ENCODE measurements at places on chromosomes 16 and 17. TPM values are rescaled to one million over a fixed set of nuclear protein-coding genes. Genes with fewer than 3 reads are reported as not detected.

DNA sequence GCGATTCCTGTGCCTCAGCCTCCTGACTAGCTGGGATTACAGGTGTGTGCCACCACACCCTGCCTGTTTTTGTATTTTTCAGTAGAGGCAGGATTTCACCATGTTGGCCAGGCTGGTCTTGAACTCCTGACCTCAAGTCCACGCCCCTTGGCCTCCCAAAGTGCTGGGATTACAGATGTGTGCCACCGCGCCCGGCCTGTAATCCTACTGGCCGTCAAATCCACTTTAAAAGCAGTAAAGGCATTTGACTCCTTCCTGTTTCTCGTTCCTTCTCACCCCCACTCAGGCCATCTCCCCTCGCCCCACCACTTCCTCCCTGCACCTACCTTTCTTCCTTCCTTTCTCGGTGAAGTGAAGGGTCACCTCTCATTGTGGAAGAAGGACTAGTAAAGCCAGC lies 69.4 kb upstream of the CREBBP start:
- no peak for DNase-seq

DNA sequence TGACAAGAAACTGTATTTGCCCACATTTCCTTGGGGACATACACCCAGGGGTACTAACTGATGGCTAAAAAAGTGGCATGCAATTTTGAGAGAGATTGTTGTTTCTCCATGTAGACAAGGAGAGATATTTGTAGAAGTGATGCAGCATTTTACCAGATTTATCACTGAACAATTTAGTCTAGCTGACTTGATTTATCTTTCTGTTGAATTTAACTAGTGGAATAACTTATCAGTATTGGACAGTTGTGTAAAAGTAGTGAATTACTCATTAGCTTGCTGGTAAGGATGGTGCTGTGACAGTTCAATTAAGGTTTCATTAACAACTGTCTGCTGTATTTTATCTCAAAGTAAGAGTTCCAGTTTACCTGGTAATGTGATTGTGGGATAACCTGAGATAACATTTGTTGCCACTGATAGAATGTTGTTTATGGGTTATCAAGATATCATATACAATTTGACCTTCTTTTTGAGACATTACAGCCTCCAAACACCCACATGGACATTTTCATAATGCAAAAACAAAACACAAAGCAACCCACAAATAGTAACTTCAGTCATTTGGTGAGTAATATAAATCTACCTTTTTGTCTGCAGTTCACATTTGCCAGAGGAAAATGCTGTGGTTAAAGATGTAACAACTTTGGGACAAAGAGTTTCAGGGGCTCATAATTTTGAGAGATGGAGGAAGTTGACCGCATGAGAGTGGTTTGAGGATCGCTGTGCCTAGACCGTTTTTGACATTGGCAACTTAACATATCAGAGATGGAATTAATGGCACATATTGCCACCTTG lies 3.8 kb downstream of the NLK start:
- no peak for DNase-seq

DNASE1L2 gene
- not detected for total RNA-seq

- peak; percentile 84 for DNase-seq
These were observed at the start of gene FKBP10 for GRCh38 chr17:41812381-41813151. Gene FKBP10 (plus strand): TSS chr17:41813004. CDS start chr17:41813035, 31 bp downstream.

GRCh38 chr16:81639931-81640680 lies 139.0 kb upstream of the PLCG2 start:
- no peak for DNase-seq

- DNase-seq = no peak
These were observed 441.6 kb upstream of the SALL1 start for GRCh38 chr16:51592535-51593300.

DNA sequence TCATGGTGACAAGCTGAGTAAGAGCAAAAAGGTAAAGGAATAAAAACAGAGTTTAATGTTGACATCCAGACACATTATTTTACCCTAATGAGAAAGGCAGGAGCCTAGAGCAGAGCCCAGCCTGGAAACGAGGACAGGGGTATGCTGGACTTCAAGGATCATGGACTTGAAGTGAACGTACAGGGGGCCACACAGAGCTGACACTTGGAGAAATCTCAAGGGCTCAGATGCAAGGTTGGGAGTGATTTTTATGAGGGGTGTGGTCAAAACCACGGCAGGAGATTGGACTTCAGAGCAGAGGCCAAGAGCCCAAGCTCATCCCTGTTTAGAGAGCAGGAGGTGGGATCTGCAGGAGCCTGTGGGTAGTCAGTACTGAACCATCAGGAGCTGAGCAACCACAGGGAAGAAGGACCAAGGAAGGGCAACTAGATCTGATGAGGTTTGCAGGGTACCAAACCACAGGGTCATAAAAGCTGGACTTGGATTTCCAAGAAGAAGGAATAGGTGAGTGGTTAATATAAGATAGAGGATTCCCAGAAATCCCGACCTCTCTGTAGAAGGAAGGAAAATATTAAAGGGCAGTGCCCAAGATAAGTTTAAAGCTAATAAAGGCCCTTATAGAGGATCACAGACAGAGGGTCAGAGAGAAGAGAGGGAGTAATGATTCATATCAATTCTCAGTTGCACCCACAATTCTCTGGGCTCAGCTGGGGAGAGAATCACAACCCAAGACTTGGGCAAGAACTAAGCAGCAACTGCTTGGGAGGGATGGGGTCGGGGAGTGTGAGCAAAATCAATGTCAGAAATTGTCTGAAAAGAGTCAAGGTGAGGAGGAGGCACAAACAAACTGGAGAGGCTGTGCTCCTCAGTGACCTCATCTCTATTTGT lies 331.7 kb downstream of the SOX9 start:
- DNase-seq = no peak

CRK gene
- total RNA-seq = 83.4 TPM

- DNase-seq = no peak
These were observed 16.3 kb upstream of the BCAR1 start for GRCh38 chr16:75267631-75268264.

CTRB1 gene
- total RNA-seq = not detected

DNA sequence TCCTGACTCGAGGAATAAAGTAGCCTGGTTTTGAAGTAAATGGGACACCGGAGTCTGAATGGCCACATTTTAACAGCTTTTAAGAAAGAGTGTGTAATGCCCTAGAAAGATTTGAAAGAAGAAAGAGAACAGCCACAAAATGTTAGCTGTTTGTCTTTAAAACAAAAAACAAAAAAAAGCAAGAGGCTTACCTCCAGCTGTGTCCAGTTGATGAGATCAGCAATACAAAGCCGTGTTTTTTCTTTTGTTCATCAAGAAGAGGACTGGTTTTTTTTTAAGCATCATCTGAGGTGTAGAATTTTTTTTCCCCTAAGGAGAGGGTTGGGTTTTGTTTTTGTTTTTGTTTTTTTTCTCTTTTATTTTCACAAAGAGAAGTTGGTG lies 58.8 kb downstream of the NKD1 start:
- no peak for DNase-seq

ARL5C gene
- not detected for total RNA-seq

GRCh38 chr16:69820926-69821541 lies 58.9 kb downstream of the WWP2 start:
- DNase-seq = peak; percentile 74

DNA sequence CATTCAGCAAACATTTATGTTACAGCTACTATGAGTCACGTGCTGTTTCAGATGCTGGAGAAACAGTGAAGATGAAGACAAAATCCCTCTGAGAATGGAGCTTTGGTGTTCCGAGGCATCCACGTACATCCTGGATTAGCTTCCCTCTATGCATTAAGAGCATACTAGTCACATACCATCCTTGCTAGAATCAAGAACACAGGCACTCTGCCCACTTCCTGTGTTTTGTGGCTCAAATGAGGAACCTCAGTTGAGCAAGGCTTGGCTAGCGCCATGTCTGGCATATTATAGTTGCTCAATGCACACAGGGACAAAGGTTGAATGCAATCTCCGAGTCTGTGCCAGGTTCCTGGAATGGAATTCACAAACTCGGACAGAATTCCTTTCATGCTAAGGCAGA lies 297.5 kb downstream of the XYLT1 start:
- DNase-seq = peak; percentile 78

DNA sequence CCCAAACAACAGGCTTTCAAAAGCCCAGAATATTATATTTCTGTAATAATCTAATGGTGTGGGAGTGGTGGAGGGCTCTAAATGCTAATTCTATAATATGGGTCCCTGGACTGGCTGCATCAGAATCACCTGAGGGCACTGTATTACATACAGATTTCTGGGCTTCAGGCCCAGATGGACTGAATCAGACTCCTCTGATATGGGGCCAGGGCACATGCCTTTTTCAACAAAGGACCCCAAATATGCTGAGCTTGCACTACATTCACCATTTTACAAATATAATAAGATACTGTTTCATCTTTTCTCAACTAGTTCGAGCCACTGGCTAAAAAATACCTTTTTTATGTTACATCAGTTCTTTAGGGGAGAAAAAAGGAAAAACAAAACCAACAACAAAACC lies 309.7 kb downstream of the MAP2K6 start:
- DNase-seq = no peak
